ENCODE measurements at places on chromosomes 5 and 9. TPM values are rescaled to one million over a fixed set of nuclear protein-coding genes. Genes with fewer than 3 reads are reported as not detected.

The RUSC2 gene
- total RNA-seq = 33.1 TPM

The ZDHHC11 gene
- 9.8 TPM for total RNA-seq

The SARDH gene
- 7.2 TPM for total RNA-seq

DNA sequence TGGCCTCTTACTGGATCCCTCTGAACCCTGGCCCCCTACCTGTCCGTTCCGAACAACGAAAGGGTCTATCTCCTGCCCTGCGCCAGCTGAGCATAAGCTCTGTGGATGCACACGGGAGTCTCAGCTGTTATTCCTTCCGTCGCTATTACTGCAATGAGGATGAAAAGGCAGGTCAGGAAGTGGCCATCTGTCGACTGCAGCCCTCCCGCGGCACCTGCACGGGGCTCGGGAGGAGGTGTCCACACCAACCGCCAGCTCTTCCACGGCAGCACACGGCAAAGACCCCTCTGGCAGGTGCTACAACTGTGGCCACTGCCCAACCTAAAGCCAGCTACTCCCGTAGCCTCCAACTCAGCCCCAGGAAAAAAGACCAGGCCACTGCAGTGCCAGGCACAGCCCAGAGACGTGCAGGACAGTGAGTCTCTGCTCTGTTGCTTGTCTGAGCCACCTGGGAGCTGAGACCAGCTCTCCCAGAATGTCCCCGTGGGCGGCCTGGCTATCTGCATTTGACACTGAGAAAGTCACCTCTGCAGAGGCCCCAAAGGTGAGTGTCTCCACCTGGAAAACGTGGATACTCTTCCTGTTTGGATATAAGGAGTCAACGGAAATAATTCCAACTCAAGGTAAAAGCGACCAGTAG lies 19.1 kb downstream of the CAMSAP1 start:
- peaks cover 12% of the 10 kb centered on the region for H3K4me1 ChIP-seq
- H3K4me3 ChIP-seq = no peak overlapping the region
- DNase-seq = no peak
- no peak overlapping the region for H3K27ac ChIP-seq
- H3K27me3 ChIP-seq = no peaks in the 10 kb centered on the region
- no peaks in the 10 kb centered on the region for H3K36me3 ChIP-seq

DNA sequence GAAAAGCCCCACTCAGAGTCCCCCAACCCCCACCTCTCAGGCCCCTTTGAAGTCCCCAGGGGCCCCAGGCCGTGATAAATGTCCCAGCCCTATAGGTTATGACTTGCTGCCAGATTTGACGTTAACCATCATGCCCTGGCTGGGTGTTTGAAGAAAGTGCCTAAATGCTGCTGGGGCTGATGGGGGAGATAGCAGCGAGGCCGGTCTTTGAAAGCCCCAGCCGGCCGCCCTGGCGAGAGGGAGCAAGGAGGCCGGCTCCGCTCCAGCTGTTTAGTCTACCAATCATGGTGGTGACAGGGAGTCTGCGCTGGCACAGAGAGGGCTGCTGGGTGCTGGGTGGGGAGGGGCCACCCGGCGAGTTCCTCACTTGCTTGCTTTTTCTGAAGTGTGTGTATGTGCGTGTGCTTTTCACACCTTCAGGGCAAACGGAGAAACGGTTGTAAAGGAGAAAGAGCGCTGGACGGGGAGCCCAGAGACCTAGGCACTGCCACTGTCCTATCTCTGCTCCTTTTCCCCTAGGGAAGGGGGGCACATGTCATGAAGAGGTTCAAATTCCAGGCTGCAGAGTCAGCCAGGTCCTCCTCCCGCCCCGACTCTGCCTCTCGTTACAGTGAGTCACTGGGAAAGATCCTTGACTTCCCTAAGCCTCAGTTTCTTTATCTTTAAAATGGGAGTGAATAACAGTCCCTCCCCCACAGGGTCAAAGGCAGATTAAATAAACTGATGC lies 126.1 kb upstream of the HAND1 start:
- H3K36me3 ChIP-seq = no peaks in the 10 kb centered on the region
- H3K27me3 ChIP-seq = no peaks in the 10 kb centered on the region
- no peak overlapping the region for H3K27ac ChIP-seq
- no peak overlapping the region for H3K4me3 ChIP-seq

DNA sequence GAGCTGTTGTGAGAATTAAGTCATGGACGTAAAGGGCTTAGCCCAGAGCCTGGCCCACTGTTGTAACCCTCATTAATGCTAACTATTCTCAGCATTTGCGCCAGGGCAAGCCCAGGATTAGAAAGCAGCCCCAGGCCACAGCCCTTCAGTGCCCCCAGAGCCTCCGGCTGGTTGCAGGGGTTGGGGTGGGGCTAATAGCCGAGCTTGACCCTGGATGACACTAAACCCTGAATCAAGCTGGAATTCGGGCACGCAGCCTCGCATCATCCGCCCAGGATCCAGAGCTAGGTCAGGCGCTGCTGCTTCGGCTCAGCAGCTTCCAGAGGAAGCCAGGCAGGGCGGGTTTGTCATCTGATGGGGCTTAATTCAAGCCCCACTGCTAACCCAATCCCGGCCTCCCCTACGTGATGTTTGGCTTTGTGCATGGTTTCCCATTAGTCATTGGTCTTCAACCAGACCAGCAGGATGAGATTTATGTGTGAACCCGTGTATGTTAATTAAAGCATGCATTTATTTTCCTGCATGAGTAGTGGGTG lies 1.2 kb upstream of the MEGF9 start:
- DNase-seq = no peak
- H3K4me3 ChIP-seq = no peak overlapping the region
- H3K27ac ChIP-seq = peak overlapping the region; percentile 85
- H3K36me3 ChIP-seq = no peaks in the 10 kb centered on the region

DNA sequence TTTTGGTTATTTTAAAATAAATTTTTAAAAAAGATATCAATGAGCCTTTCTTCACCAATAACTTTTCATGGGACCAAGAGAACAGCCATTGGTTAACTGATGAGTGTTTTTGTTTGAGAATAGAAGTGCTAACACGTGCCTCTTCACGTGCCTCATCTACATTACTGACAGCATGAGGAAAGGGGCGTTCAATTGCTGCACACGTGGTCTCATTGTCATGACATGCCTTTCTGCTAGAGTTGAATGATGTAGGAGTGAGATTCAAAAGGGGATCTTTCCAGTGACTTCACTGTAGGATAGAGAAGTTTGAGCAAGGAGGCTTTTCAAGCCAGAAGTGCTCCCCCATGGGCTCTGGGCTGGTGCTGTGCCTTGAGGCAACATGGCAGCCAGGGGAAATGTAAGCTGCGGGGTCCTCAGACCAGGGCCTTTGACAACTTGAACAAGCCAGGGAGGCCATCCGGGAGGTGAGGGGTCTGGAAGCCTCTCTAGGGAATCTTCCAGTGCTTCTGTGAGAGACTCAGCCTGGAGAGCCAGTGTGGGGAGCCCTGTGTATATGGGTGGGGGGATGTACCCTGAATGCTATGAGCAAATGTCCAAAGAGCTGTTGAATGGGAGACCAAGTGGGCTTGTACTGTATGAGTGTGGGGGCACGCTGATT lies 51.2 kb upstream of the FSTL4 start:
- no peaks in the 10 kb centered on the region for H3K27me3 ChIP-seq
- H3K36me3 ChIP-seq = no peaks in the 10 kb centered on the region
- no peak overlapping the region for H3K27ac ChIP-seq
- H3K4me3 ChIP-seq = no peak overlapping the region

- no peaks in the 10 kb centered on the region for H3K36me3 ChIP-seq
- H3K4me3 ChIP-seq = no peak overlapping the region
- no peaks in the 10 kb centered on the region for H3K4me1 ChIP-seq
- H3K27me3 ChIP-seq = no peaks in the 10 kb centered on the region
- peak overlapping the region; percentile 58 for H3K27ac ChIP-seq
- no peak for DNase-seq
These were observed 27.6 kb upstream of the HMCN2 start for GRCh38 chr9:130237763-130238524.

- peaks cover 4% of the 10 kb centered on the region for H3K4me1 ChIP-seq
- no peak overlapping the region for H3K4me3 ChIP-seq
- peaks cover 6% of the 10 kb centered on the region for H3K36me3 ChIP-seq
- H3K27ac ChIP-seq = no peak overlapping the region
These were observed 56.1 kb downstream of the PTCH1 start for GRCh38 chr9:95460518-95461164.

DNA sequence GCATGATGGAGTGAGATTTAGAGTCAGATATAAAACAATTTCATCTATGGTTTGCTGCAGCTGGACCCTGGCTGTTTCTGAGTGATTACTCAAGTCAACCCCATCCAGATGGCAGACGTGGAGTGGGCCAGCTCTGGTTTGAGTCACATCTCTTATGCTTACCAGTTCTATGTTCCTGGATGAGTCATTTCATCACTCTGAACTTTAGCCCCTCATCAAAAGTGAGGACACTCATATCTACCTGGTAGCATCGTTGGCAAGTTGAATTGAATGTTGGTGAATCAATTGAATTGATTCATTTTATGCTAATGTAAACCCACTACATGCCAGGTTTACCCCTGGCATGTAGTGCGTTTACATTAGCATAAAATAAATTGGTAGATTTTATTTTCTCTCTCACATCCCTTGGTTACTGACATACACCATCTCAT lies 176.4 kb downstream of the FGF18 start:
- H3K4me3 ChIP-seq = no peak overlapping the region
- H3K27me3 ChIP-seq = no peaks in the 10 kb centered on the region
- no peak for DNase-seq
- H3K4me1 ChIP-seq = no peaks in the 10 kb centered on the region
- no peak overlapping the region for H3K27ac ChIP-seq
- H3K36me3 ChIP-seq = no peaks in the 10 kb centered on the region

GRCh38 chr5:108749128-108749861 lies 1.6 kb downstream of the FER start:
- H3K27me3 ChIP-seq = no peaks in the 10 kb centered on the region
- peak; percentile 59 for DNase-seq
- H3K4me1 ChIP-seq = no peaks in the 10 kb centered on the region
- H3K27ac ChIP-seq = peak overlapping the region; percentile 98
- peak overlapping the region; percentile 96 for H3K4me3 ChIP-seq

GRCh38 chr9:7780261-7780988 lies 19.2 kb downstream of the DMAC1 start:
- no peaks in the 10 kb centered on the region for H3K36me3 ChIP-seq
- H3K27ac ChIP-seq = no peak overlapping the region
- DNase-seq = no peak

DNA sequence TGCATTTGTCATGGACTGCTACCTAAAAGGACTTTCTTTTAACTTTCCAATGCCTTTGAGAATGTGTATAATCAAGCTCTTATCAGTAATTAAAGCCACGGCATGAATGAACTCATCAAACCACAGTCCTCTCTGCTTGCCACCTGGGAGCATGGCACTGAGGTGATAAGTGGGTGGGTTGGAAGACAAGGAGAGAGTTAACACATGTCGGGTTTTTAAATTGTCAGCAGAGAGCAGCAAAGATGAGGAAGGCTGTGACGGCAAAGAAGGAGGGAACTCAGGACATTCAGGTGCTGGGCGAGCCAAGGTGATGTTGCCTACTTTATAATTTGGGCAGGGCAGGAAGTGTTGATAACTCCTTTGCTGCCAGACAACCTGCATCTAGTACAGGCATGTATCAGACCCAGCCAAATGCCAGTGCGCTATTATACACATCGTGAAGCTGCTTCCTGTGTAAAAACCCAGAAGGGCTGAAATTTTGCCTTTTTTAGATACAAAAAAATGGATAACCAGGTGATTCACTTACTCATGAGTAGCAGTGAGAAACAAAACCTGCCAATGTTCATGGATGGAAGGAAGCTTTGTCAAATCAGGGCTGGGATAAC lies 269.1 kb downstream of the KIF4B start:
- H3K4me3 ChIP-seq = no peak overlapping the region
- H3K27me3 ChIP-seq = no peaks in the 10 kb centered on the region
- H3K4me1 ChIP-seq = no peaks in the 10 kb centered on the region

DNA sequence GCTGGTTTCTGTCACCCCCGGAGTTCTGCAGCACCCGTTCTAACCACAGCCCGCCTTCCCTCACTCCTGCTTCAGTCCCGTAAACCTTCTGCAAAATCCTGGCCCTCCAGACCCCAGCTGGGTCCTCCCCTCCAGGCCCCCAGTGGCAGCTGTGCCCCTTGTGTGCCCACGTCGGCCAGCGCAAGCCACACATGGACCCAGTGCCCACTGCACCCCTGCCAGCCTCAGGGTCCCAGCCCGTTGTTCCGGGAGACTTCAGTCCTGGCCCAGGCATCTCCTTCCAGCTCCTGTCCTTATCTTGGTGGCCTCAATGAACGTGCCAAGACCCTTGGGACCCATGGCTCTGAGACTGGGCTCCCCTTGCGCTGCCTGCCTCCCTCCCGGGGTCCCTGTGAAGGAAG lies 43.2 kb downstream of the EXD3 start:
- no peak for DNase-seq
- H3K36me3 ChIP-seq = no peaks in the 10 kb centered on the region
- no peak overlapping the region for H3K27ac ChIP-seq
- H3K4me3 ChIP-seq = no peak overlapping the region
- no peaks in the 10 kb centered on the region for H3K4me1 ChIP-seq
- H3K27me3 ChIP-seq = no peaks in the 10 kb centered on the region

GRCh38 chr5:78930721-78931120 lies 54.4 kb downstream of the ARSB start:
- DNase-seq = no peak
- H3K36me3 ChIP-seq = no peaks in the 10 kb centered on the region
- no peak overlapping the region for H3K27ac ChIP-seq
- no peaks in the 10 kb centered on the region for H3K4me1 ChIP-seq

DNA sequence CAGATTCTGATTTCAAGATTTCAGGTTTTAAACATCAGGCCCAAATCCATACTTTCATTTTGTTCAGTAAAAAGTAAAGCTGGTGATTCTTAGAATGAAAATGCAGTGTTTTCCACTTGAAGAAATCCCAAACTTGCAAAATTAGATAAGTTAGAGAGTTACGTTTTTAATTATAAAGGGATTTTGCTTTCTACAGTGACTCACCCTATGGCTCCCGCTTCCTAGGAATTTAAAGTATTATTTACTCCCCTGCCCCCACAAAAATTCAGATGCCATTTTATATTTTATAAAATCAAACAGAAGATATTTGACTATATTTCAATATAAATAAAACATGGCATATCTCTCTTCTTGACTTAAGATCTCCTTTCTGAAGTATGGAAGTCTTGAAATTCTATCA lies 402.9 kb downstream of the ZSWIM6 start:
- no peaks in the 10 kb centered on the region for H3K36me3 ChIP-seq
- no peak overlapping the region for H3K4me3 ChIP-seq
- H3K27ac ChIP-seq = no peak overlapping the region
- DNase-seq = no peak
- H3K27me3 ChIP-seq = no peaks in the 10 kb centered on the region

- H3K27ac ChIP-seq = no peak overlapping the region
- no peak overlapping the region for H3K4me3 ChIP-seq
- H3K27me3 ChIP-seq = no peaks in the 10 kb centered on the region
- H3K36me3 ChIP-seq = no peaks in the 10 kb centered on the region
- H3K4me1 ChIP-seq = no peaks in the 10 kb centered on the region
These were observed 149.3 kb downstream of the RGS3 start for GRCh38 chr9:113612828-113613227.

- DNase-seq = no peak
- H3K27ac ChIP-seq = no peak overlapping the region
- no peaks in the 10 kb centered on the region for H3K4me1 ChIP-seq
- no peaks in the 10 kb centered on the region for H3K27me3 ChIP-seq
- H3K36me3 ChIP-seq = no peaks in the 10 kb centered on the region
These were observed 278.6 kb upstream of the CDH10 start for GRCh38 chr5:24923400-24923799.
